ENCODE measurements at places on chromosomes 5 and 9.

DNA sequence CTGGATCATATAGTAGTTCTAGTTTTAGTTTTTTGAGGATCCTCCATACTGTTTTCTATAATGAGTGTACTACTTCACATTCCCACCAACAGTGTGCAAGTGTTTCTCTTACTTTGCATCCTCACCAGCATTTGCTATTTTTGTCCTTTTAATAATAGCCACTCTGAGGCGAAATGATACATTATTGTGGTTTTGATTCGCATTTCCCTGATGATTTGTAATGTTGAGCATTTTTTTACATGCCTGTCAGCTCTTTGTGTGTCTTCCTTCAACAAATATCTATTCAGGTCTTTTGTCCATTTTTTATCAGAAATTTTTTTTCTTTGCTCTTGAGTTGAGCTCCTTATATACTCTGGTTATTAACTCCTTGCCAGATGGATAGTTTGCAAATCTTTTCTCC, 114.0 kb downstream of the ADAMTSL1 start:
- no peak for DNase-seq

DNA sequence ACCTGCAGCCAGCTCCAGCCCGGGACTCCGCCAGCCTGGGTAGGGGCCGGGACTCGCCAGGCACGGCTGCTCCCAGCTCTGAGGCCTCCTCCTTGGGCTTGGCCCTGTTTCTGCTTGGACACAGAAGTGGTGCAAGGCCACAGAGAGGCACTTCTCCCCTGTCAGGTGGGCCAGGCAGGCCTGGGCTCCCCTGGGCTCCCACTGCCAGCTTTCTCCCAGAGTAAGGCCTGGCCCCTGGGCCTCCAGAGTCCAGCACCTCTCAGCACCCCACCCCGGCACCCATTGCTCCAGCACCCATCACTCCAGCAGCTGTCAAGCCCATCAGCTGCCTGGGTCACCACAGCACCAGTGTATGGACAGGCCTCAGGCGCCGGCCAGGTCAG, 71.1 kb upstream of the LRRTM2 start:
- no peak for DNase-seq

- peak; percentile 82 for DNase-seq
These were observed 754.3 kb upstream of the GRAMD2B start for GRCh38 chr5:125668884-125669283.

- DNase-seq, result peak; percentile 74
These were observed 411.1 kb downstream of the ACTL7B start for GRCh38 chr9:108444400-108445358.

- DNase-seq, result peak; percentile 17
These were observed 1707.2 kb upstream of the ACO1 start for GRCh38 chr9:30677221-30677620.

DNA sequence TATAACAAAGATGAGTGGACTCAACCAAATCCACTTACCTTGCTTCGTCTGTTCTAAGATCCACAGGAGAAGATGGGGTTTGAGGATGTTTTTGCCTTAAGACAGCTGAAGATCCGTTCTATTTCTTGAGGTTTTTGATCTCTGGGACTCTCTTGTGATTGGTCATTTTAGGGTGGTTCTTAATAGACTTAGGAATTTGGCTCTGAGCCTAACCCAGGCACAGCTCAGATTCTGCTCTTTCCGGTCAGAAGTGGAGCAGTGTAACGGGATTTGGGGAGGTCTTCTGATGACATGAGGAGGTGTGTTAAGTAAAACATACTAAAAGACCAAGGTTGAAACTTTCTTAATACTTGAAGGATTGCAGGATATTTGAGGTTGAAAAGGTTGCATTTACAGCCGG, 166.9 kb downstream of the DMRT2 start:
- no peak for DNase-seq

DNA sequence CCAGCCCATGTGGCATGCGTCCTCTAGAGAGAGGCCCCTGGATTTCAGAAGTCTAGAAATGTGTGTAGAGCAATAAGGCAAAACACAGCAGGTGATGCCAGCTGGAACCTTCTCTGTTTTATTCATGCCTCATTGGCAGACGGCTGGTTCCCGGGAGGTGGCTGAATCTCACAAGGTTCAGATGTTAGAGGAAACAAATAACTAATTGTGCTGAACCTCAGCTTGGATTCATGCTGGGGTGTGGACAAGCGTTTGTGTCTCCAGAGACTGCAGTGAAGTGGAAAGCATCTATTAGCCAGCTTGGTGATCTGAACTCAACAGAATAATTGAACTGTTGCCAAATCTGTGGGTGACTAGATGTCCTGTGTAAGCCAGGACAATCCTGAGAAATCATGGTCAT, 131.1 kb upstream of the NR4A3 start:
- DNase-seq, result peak; percentile 61

DNA sequence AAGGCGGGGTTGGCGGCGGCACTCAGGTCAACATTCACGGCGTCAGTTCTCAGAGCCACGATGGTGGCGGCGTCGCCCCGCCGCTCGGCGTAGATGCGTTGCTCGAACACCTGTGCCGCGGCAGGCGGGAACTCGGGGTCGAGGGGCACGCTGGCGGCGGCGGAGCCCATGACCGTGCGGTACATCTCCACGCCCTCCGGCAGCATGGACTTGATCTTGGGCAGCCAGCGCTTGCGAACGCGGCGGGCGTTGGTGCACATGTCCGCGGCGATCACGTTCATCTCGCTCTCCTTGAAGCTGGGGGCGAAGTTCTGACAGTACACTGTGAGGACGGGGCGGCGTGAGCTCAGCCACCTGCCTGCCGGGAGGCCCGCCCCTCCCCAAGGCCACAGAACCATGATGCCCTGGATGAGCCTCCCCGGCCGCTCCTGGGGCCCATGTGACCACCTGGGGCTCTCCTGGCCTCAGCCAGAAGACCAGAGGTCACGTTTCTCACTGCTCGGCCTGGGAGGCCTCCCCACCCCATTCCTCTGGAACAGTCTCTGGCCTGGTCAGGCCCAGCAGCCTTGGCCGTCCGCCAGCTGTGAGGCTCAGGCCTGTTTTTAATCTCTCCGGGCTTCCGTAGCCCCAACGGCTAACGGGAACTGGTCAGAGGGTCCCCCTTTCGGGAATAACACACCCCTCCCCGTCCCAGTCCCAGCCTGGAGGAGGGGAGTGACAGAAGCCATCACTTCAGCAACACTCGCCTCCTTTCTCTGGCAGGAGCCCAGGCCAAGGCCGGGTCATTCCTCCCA, 50.7 kb upstream of the UBAC1 start:
- DNase-seq, result peak; percentile 11

- DNase-seq, result no peak
These were observed 63.8 kb downstream of the RNF38 start for GRCh38 chr9:36336131-36336907.

DNA sequence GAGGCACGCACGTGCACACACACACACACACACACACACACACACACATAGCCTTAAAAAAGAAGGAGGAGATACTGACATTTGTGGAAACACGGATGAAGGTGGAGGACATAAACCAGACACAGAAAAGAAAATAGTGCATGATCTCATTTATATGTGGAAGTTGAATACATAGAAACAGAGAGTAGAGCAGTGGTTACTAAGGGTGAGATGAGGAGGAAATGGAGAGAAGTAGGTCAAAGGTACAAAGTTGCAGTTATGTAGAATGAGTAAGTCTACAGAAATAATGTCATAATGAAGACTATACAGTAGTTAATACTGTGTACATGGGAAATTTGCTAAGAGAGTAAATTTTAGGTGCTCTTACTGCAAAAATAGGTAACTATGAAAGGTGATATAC, 412.2 kb upstream of the CDH9 start:
- peak; percentile 76 for DNase-seq

- no peak for DNase-seq
These were observed 48.4 kb downstream of the SECISBP2 start for GRCh38 chr9:89366711-89367110.

- DNase-seq, result peak; percentile 98
These were observed 27.9 kb upstream of the GOLM1 start for GRCh38 chr9:86126998-86127972.

- DNase-seq, result no peak
These were observed 56.6 kb upstream of the MOCS2 start for GRCh38 chr5:53166183-53166495.

- no peak for DNase-seq
These were observed 67.3 kb upstream of the CDH10 start for GRCh38 chr5:24712047-24712446.

GRCh38 chr5:56273376-56273955, 40.3 kb upstream of the ANKRD55 start:
- DNase-seq, result no peak

DNA sequence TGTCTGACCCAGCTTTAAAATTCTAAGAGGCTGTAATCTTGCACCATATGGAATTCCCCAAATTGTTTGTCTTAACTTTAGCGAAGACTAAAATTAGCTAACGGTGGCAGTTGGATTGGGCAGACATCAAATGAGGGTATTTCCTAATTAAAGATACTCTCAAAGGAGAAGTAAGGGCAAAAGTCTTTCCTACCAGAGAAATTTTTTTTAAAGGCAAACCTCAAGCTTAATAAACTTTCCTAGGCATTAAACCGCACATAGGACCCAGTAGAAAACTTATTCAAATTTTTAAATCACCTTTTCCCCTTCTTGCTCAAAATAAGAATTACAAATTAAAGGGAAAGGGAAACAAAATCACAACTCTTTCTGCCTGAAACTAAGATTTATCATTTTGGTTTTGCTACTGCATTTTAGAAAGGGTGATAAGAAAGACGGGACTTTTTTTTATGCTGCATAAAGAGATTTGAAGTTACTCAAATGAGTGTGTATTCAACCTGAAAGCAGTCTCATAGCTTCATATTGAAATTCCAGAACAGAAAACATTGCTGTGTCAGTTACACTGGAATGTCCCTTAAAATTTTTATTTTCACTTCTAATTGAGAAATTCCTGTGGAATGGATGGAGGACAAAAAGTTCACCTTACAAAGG, 189.1 kb upstream of the PTGER4 start:
- peak; percentile 4 for DNase-seq

GRCh38 chr5:158054223-158055110, 195.5 kb upstream of the CLINT1 start:
- peak; percentile 28 for DNase-seq

Measured in kidney tubule cell (primary cell).